Dermis lymphatic vessel endothelial cell (primary cell): ENCODE measurements at places on chromosomes 5 and 9. TPM values are rescaled to one million over a fixed set of nuclear protein-coding genes. Genes with fewer than 3 reads are reported as not detected.

CDC20B gene
- under 0.01 and 0.11 TPM in 2 replicates for total RNA-seq

TMEM171 gene
- total RNA-seq: 0.54 and 0.77 TPM in 2 replicates

GFI1B gene
- total RNA-seq: under 0.01 TPM in 1 of 2 replicates, not detected in the other

FBP2 gene
- not detected in 2 replicates for total RNA-seq

GPR150 gene
- total RNA-seq: under 0.01 TPM in 2 replicates

STKLD1 gene
- 0.69 and 0.98 TPM in 2 replicates for total RNA-seq

ZNF618 gene
- total RNA-seq: 6.7 and 7.8 TPM in 2 replicates

SIL1 gene
- total RNA-seq: 49.6 and 50.4 TPM in 2 replicates

SAXO1 gene
- total RNA-seq: not detected in 2 replicates

ANKH gene
- 31.1 and 40.1 TPM in 2 replicates for total RNA-seq

UBLCP1 gene
- total RNA-seq: 9.6 and 16.8 TPM in 2 replicates

CCL28 gene
- 1.3 and 2.4 TPM in 2 replicates for total RNA-seq

PCDHB9 gene
- total RNA-seq: 0.22 and 0.26 TPM in 2 replicates

CD180 gene
- under 0.01 TPM in 2 replicates for total RNA-seq

TSLP gene
- total RNA-seq: 0.11 and 0.26 TPM in 2 replicates

TNFSF15 gene
- total RNA-seq: 0.26 and 0.76 TPM in 2 replicates

GAPVD1 gene
- total RNA-seq: 56.2 and 60.0 TPM in 2 replicates

AK6 gene
- 22.5 and 27.1 TPM in 2 replicates for total RNA-seq

TMEM252 gene
- 0.11 TPM in 1 of 2 replicates, not detected in the other for total RNA-seq

POU5F2 gene
- total RNA-seq: 0.33 and 0.43 TPM in 2 replicates

SOHLH1 gene
- not detected in 2 replicates for total RNA-seq

SH2D3C gene
- total RNA-seq: 51.5 and 72.8 TPM in 2 replicates

FOXI1 gene
- total RNA-seq: not detected in 2 replicates

GLDC gene
- total RNA-seq: 0.87 and 4.3 TPM in 2 replicates

FRMD3 gene
- 3.3 and 3.7 TPM in 2 replicates for total RNA-seq

TMOD1 gene
- total RNA-seq: 0.87 and 1.1 TPM in 2 replicates

PCDH12 gene
- total RNA-seq: 18.7 and 43.6 TPM in 2 replicates

SHB gene
- total RNA-seq: 14.2 and 21.0 TPM in 2 replicates

GABRA6 gene
- total RNA-seq: not detected in 2 replicates

PTGES gene
- total RNA-seq: 0.09 and 0.65 TPM in 2 replicates

KIF12 gene
- not detected in 2 replicates for total RNA-seq

PLCXD3 gene
- 0.17 TPM in 1 of 2 replicates, not detected in the other for total RNA-seq

SPINK5 gene
- total RNA-seq: 0.09 TPM in 1 of 2 replicates, not detected in the other

ARL10 gene
- 7.3 and 9.4 TPM in 2 replicates for total RNA-seq

SEC16A gene
- total RNA-seq: 13.2 and 15.3 TPM in 2 replicates

TRAF1 gene
- 0.43 and 0.65 TPM in 2 replicates for total RNA-seq
